Mesenteric fat pad (tissue), 1 donor: ENCODE measurements at places on chromosomes 5 and 9.
A peak's percentile ranks its signal among the peaks of the same experiment; 100 is the strongest.

DNA sequence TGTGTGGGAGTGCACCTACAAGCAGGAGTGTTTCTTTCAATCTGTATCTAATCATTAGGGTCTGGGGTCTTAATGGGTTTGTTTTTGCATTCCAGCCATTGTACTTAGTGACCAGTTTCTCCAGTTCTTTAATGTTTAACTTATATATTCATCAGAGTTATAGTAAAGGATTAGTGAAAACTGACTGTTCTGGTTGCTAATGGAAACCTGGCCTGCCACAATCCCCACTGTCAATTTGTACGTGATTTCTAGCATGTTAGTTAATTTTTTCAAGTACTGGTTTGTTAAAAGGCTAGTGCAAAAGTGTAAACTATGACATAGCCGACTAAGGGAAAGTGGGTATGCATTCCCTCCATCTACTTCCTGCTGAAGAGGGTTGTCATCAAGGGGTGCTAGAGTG lies 276.1 kb downstream of the HTR1A start:
- DNase-seq, result no peak

- no peak for DNase-seq
These were observed 10.6 kb downstream of the UNC5A start for GRCh38 chr5:176820937-176821336.

GRCh38 chr5:112724901-112725300 lies 12.8 kb upstream of the APC start:
- no peak for DNase-seq

GRCh38 chr5:52760695-52761366 lies 26.9 kb upstream of the ITGA1 start:
- no peak for DNase-seq

GRCh38 chr5:73838901-73839300 lies 212.9 kb downstream of the ARHGEF28 start:
- no peak for DNase-seq

DNA sequence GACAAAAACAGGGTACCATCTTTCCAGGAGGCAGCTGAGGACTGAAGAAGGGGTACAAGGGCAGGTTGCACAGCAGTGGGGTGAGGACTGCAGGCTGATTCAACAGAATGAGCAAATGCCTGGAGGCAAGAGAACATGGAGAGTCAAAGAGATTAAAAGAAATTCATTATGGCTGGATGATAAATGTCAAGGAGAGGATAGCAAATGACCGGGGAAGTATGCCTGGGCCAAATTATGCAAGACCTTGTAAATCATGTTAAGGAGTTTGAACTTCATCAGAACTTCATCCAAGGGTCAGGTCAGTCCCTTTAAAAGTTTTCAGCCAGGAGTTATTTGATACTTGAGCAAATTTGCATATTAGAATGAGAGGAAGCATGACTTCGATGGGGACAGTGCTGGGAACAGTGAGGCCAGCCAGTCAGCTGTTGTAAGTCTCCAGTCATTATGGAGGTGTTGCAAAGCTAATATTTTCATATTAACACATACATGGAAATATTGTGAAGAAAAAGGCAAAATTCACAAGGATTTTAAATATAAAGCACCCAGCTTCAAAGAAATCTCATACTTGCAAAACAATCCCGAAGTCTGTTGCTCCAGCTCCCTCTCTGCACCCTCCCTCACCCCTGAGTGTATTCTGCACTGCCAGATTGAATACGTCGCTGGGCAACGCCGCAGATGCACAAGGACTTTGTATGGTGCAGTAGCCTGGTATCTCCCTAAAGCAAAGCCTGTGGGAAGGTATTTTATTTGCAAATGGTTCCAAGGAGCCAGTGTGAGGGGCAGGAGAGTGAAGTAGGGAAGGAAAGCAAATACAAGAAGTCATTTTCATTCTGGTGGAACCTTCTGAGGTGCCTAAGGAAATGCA lies 509.8 kb upstream of the TLE4 start:
- DNase-seq, result no peak

- DNase-seq, result no peak
These were observed 43.1 kb upstream of the SELENOP start for GRCh38 chr5:42854795-42855194.

- no peak for DNase-seq
These were observed 32.7 kb downstream of the RAD50 start for GRCh38 chr5:132589467-132589866.

DNA sequence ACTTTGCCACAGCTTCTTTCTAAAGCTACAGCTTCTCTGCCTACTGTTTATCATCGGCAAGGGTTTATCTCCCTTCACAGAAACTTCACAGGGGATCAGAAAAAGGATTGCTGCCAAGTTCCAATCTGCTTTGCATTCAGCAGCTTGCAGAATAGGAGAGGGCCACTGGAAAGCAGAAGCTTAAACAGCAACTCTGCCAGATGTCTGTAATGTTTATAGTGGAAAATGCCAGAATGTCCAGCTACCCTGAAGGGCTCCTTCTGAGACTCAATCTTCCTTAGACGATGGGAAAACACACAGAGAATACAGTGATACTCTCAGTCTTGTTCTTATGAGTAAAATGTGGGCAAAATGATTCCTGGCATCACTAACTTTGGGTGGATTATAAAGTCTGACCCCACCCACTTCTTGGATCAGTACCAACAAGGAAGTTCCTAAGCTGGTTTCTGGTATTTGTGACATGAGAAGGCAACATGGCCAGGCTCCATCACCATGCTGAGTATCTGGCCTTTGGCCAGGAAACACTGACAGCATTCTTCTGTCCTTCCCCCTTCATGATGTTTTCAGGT lies 19.0 kb downstream of the STOM start:
- no peak for DNase-seq

- no peak for DNase-seq
These were observed 281.2 kb downstream of the BRINP1 start for GRCh38 chr9:119088002-119088547.

DNA sequence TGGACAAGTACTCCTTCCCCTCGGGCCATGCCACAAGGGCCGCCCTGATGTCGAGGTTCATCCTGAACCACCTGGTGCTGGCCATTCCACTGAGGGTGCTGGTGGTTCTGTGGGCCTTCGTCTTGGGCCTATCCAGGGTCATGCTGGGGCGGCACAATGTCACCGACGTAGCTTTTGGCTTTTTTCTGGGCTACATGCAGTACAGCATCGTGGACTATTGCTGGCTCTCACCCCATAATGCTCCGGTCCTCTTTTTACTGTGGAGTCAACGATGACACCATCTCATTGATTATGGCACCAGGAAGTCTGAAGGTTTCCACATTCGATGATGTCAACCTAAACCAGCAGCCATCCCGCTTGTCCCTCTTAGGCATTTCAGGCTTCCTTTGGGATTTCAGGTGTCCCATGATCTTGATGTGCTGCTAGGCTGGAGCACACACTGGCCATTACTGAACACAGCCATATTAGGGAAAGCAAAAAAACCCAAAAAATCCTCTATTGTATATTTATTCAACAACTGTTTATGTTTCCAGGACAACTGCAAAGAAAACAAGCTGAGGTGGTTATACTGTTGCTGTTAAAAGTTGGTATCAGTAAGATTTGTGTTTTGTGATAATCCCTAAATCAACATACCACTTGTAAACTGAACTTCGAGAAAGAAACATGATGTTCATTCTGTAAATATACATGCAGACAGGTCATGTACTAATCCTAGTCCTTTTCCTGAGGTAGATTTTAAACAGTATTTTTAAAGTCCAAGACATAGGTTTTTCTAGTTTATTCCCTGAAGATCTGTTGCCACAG lies 1.1 kb downstream of the PLPP6 start:
- DNase-seq, result no peak

- DNase-seq, result no peak
These were observed 25.1 kb upstream of the IRX2 start for GRCh38 chr5:2776337-2777302.

- no peak for DNase-seq
These were observed 259.4 kb upstream of the VLDLR start for GRCh38 chr9:2362150-2362549.

DNA sequence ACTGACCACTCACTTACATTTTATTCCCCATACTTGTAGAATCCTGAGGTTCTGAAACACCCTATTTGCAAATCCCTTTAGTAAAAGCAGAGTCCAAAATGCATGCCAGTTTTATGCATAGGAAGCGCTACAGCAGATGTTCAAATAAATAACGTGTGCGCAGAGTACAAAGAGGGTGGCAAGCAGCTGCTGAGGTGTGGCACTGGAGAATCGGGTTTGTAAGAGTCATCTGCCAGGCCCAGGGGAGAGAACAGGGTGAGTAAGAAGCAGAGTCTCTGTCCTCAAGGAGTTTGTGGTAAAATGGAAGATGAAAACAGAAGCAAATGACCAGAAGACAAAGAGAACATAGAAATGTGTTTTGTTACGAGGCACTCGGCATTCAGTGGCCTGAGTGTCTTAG lies 288.8 kb downstream of the GLIS3 start:
- DNase-seq, result no peak

- no peak for DNase-seq
These were observed 19.3 kb upstream of the GPR150 start for GRCh38 chr5:95600557-95600956.

DNA sequence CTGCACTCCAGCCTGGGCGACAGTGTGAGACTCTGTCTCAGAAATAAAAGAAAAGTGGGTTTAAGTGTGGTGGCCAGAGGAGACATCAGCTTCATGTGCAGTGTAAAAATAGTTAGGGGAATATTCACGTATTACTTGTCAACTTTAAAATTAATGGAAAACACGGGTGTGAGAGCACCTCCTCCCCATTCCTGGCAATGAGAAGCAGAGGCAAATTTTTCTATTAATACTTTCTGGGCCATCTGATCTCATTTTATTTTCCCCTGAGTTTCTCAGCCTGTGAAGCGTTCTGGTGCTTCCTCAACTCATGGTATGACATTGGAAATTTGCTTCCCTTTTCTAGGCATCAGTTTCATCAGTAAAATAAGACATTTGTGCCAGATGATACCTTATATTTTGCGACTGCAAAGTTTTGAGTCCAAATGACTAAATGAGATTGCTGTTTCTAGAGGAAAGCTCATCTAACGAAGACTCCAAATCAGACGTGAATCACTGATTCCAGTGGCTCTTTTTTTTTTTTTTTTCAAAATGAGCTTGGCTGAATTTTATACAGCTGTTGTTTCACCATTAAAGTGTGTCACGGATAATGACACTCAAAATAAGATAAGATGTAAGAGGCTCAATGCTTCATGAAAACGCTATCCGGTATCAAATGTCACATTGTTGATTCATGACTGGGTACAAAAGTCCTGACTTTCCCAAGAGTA lies 104.6 kb downstream of the MSX2 start:
- DNase-seq, result no peak

- peak; percentile 28 for DNase-seq
These were observed 163.7 kb downstream of the ROR2 start for GRCh38 chr9:91786132-91786896.

DNA sequence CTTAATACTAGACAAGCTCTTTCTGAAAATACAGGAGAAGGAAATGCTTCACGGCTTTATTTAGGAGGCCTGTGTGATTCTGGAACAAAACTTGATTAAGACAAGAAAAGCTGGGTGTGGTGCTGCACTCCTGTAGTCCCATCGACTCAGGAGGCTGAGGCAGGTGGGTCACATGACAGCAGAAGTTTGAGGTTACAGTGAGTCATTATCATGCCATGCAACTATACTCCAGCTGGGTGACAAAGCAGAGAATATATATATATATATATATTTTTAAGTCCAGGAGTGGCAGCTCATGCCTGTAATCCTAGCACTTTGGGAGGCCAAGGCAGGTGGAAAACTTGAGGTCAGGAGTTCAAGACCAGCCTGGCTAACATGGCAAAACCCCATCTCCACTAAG lies 33.1 kb upstream of the SPIN1 start:
- peak; percentile 57 for DNase-seq

DNA sequence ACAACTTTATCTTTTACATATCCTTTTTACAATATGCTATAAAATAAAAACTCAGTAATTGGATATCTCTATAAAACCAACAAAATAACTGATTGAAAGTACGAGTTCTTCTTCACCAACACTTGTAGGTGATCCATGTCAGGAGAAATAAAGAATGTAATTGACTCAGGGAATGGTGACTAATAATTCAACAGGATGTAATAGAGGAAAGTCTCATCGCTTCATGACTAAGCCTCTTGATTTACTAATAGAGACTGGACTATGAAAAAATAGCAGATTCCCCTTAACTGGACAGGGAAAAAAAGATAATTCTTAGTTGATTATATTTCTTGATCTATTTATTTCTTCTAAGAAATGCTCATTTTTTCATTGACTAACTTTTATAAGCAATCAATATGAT lies 507.7 kb upstream of the PTGER4 start:
- DNase-seq, result no peak

- no peak for DNase-seq
These were observed 9.1 kb downstream of the ANKDD1B start for GRCh38 chr5:75620184-75620959.
